ENCODE measurements at places on chromosomes 3 and 15.

GRCh38 chr3:113110267-113110666 lies 101.1 kb upstream of the BOC start:
- DNase-seq: no peak

GRCh38 chr3:16147220-16147994 lies 27.1 kb upstream of the GALNT15 start:
- DNase-seq: no peak

DNA sequence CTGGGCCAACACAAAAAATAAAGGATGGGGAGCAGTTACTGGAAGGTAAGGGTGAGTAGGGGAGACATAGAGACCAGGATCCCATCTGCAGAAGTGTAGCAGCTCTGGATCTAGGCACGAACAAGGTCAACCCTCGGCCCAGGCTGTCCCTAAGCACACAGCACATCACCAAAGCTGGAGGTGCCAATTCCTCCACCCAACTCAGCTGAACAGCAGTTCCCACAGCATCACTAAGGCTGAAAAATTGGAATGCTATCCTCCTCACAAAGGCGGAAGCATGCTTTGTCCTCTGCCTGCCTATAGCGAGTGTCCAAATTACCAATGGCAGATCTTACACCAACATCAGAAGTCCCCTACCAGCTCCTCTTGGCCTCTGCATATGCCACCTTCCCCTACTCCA lies 33.9 kb downstream of the OSBPL10 start:
- no peak for DNase-seq

- no peak for DNase-seq
Observed at GRCh38 chr15:79608066-79608864, 176.1 kb downstream of the MINAR1 start.

- no peak for DNase-seq
Observed at GRCh38 chr3:71360764-71361163, 222.8 kb downstream of the FOXP1 start.

DNA sequence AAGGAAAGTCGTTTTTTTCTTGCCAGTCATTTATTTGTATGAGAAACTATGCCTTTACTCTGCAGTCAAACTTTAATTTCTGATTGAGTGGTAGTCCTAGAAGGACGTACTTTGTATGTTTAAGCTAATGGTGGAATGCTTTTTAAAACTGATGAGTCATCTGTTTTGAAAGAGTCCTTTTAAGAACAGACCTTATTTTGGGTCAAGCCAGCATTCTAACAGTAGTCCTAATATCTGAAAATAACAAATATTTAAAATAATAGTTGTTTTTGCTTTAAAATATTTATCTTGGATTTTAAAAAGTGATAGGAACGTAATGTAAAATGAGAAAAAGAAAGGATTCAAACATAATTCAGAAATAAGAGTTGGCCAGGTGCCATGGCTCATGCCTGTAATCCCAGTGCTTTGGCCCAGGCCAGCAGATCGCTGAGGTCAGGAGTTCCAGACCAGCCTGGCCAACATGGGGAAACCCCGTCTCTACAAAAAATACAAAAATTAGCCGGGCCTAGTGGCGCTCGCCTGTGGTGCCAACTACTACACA lies 1.3 kb upstream of the LRRC58 start:
- DNase-seq: no peak

DNA sequence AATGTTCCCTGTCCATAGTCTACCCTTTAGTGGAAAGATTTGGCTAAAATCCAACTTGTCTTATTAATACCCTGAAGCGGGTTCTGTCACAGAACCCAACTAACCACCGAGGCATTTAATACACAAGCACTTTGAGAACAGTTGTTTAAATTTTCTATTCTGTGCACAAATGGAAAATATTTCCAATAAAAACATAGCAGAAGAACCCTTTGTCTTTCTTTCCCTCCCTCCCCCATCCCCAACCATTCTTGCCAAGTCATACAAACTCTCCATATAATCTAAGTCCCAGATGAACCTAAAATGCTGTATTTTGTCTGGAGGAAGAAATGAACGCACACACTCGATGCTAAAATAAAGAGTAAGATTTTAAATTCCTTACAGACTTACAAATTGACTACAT lies 126.9 kb upstream of the STRIT1 start:
- no peak for DNase-seq

GRCh38 chr3:143597774-143598652 lies 250.3 kb downstream of the SLC9A9 start:
- no peak for DNase-seq

DNA sequence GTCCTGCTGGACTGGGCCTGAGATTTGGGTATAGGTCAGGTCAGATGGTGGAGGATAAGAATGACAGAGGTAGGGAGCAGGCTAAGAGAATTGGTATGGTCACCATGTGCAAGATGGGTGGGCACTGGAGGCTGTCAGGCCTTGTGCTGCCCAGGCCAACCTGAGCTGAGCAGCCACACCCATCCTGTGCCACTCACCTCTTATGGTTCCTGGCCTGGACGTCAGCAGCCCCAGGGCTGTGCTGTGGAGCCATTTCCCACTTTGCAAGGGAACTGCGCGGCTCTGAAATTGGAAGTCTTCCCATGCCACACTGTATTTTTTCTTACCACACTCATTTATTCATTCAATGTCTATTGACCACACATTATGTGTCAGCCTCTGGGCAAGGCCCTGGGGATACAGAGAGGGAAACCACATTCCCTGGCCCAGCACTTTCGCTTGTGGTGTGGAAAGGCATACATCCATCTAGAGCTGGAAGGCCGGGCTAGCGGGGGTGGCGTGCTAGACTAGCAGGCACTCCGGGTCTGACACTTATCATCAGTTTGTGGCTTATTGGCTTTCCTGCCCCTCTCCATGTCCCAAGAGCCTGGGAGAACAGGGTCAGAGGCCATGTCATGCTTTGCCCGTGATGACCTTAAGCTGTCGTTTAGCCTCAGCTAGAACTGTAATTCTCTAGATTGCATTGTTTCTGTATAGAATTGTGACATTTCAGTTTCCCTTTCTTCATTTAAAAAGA lies 51.1 kb upstream of the POLG start:
- no peak for DNase-seq
